B cell (primary cell): ENCODE measurements at places on chromosomes 7 and 10. TPM values are rescaled to one million over a fixed set of nuclear protein-coding genes. Genes with fewer than 3 reads are reported as not detected.

DNA sequence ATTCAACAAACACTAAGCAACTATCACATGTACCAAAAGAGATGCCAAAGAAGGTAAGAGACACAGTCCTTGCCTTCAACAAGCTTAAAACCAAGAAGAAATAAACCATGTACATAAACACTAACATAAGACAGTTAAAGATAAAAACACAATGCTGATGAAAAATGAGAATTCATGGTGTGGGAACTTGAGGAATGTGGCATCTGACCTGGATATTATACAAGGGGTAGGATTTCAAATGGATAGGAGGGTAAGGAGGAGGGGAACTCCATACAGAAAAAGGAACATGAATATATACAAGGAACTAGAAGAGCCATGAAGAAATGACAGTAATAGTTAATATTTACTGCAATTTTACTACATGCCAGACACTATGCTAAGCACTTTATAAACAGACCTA lies 11.0 kb downstream of the HIBADH start:
- no peak for DNase-seq

DNA sequence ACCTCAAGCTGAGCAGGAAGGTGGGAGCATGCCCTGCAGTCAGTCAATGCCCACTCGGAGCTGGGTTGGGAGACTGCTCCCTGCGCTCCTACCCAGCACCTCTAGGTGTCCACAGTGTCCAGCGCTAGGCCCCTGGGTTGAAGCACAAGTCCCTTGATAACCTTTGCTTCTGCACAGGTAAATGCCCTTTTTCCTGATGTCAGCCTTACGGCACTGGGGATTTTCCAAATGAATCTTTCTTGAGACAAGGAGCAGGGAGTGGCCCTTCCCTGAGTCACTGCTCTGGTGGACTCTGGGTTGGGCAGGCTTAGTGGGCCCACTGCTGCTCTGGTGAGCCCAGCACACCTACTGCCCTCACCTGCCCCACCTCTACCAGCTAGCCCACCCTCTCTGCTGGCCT lies 61.9 kb upstream of the OPN4 start:
- no peak for DNase-seq

GRCh38 chr10:66836057-66836456 lies 89.8 kb upstream of the LRRTM3 start:
- no peak for DNase-seq

DNA sequence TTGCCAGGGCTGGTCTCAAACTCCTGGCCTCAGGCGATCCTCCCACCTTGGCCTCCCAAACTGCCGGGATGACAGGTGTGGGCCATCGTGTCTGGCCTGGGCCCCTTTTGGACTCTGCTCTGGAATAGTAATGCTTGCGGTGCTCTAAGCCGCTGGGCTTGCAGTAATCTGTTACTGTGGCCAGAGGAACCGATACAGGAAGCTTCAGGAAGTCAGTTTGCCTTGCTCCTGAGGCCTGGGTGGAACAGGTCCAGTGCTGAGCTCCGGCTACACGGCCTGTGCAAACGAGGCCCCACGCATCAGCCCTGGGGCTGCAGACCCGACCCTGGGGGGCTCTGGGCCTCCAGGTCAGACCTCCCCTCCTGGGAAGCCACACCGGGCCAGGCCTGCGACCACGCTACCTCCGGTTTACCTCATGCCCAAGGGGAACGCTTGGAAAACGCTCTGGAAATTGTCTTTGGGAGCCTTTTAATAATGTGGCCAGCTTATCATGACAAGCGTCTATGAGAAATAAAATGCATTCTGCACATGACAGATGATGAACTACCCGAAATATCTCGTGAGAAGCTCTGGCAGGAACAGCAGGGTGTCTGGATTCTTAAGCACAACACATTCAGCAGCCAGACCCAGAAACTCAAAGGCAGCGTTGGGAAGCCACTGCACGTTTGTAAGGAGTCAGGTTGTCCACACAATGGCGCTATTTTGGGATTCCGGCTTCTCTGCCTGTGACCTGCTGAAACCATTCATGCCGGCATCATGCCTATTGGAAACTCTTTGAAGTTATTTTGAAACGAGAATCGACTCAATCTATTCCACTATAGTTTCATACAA lies 10.1 kb upstream of the ADAP1 start:
- DNase-seq, result no peak

NODAL gene
- not detected in 2 replicates for total RNA-seq

GRCh38 chr10:3783316-3783681 lies 1.7 kb downstream of the KLF6 start:
- DNase-seq, result peak; percentile 80

DNA sequence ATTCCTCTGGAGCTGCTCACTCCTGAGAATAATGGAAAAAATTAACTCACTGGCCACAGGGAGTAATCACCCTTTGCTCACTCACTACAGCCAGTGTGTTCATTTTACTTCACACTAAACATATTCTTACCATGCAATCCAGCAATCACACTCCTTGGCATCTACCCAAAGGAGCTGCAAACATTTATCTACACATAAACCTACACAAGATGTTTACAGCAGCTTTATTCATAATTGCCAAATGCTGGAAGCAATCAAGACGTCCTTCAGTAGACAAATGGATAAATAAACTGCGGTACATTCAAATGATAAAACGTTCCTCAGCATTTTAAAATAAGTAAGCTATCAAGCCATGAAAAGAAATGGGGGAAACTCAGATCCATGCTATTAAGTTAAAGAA lies 34.2 kb upstream of the POM121L12 start:
- no peak for DNase-seq

- peak; percentile 33 for DNase-seq
Measured at GRCh38 chr10:3668276-3668965, 116.6 kb downstream of the KLF6 start.

ZNF438 gene
- 3.7 and 3.9 TPM in 2 replicates for total RNA-seq

- no peak for DNase-seq
Measured at GRCh38 chr10:112744181-112745096, 205.6 kb upstream of the TCF7L2 start.

CXCL12 gene
- total RNA-seq, result not detected in 2 replicates

- DNase-seq, result peak; percentile 22
Measured at GRCh38 chr10:61899069-61899531, 2.4 kb upstream of the ARID5B start.

GRCh38 chr7:27182861-27183681 lies 2.0 kb downstream of the HOXA11 start:
- peak; percentile 40 for DNase-seq

GRCh38 chr10:87546210-87546609 lies 41.5 kb downstream of the MINPP1 start:
- no peak for DNase-seq

DNA sequence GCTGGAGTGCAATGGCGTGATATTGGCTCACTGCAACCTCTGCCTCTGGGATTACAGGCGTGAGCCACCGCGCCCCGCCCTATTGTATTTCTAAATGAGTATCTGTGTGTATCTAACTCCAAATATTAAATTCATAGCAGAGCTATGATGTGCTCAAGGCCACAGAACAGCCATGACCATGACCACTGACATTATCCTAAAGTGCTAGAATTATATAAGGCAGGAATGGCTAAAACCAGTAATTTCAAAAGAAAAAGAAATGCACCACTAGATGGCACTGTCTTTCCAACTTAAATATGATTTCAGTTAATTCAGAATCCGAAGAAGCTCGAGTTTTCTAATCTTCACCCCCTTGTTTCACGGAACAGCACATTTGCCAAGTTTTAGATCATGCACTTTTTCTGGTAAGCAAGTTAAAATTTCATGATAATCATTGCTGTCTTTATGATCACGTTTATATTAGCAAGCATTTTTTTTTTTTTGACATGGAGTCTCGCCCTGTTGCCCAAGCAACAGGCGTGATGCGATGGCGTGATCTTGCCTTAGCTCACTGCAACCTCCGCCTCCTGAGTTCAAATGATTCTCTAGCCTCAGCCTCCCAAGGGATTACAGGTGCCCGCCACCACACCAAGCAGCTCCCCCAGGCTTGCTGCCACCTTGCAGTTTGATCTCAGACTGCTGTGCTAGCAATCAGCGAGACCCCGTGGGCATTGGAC lies 65.3 kb downstream of the OR13A1 start:
- DNase-seq, result peak; percentile 82

GRCh38 chr10:33279276-33279675 lies 55.2 kb downstream of the NRP1 start:
- no peak for DNase-seq

GRCh38 chr7:20282959-20283358 lies 47.7 kb upstream of the ITGB8 start:
- no peak for DNase-seq

LIPM gene
- not detected in 2 replicates for total RNA-seq

DNA sequence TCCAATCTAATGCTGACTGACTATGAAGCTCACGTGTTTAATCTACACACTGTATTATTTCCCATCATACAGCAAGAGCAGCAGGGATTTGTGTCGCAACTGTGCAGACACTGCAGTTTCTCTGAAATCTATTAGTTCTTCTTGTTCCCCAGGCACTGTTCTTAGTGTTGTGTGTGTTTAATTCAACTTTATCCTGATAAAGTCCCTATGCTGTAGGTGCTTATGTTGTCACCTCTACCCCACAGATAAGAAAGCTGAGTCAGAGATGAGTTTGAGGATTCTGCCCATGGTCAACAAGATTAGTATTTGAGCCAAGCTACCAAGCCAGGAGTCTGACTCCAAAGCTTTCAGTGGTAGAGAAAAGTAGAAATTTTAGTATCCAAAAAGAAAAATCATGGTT lies 22.5 kb upstream of the EPHB6 start:
- DNase-seq, result no peak

GRCh38 chr10:125926247-125926646 lies 29.9 kb downstream of the FANK1 start:
- DNase-seq, result no peak

PNLIPRP3 gene
- not detected in 2 replicates for total RNA-seq

- no peak for DNase-seq
Measured at GRCh38 chr10:15262036-15262713, 93.7 kb upstream of the NMT2 start.

SFRP4 gene
- total RNA-seq, result not detected in 2 replicates

- DNase-seq, result no peak
Measured at GRCh38 chr10:60650378-60650800, 127.9 kb upstream of the CDK1 start.

DNA sequence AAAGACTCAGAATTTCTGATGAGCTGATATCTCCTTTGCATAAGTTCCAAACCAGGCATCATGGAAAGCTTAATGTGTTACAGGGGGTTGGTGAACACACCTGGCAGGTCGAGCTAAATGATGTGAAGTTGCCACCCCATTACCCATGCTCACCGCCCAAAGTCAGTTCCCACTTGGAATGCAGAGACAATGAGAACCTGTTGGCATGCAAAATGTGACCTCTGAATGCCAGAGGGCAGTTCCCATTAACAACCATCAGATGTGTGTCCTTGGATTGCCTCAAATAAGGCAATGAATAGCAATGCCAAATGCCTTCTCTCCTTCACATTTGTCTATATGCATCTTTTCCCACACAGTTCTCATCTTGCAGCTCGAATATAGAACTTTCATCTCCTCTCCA lies 190.7 kb downstream of the CDCA7L start:
- DNase-seq, result no peak

DNA sequence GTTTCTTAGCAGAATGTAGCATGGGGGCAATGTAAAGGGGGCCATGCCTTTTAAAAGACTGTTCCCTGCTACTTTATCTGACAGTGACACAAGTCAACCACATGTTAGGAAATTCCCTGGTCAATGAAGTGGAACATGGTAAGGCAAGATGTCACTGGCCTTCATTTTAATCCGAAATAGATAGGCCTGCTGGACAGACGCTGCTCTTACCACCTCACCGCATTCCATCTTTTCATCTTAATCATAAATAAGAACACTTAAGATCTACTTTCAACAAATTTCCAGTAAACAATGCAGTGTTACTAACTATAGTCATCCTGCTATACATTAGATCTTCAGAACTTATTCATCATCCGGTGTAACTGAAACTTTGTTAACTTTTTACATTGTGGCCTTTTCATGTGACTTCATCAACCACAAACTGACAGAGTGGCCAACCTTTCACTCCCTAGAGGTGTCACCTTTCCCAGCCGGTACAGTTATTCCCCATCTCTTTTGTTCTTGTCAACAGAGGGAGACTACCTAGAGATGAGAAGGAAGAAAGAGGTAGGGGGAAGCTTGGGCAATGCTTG lies 15.6 kb downstream of the ASB4 start:
- no peak for DNase-seq

FOXP2 gene
- not detected in 2 replicates for total RNA-seq

- DNase-seq, result no peak
Measured at GRCh38 chr7:46710927-46711326, 789.9 kb upstream of the IGFBP3 start.

DNA sequence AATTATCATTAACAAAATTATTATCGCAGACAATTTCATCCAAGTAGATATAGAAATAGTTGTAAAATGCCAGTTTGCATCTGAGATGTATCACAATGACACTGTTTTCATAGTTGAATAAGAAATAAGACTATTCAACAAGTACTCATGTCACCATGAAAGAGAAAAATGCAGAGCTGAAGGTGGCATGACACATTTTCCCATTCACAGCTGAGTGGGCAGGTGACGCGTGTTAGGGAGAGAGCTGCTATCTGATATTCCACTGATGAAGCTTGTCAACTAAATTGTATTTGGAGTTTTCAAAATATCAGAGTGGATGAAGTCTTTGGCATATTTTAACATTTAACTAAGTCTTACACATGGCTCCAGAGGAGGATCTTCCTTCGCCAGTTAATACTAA lies 70.3 kb upstream of the HDAC9 start:
- DNase-seq, result no peak

DNA sequence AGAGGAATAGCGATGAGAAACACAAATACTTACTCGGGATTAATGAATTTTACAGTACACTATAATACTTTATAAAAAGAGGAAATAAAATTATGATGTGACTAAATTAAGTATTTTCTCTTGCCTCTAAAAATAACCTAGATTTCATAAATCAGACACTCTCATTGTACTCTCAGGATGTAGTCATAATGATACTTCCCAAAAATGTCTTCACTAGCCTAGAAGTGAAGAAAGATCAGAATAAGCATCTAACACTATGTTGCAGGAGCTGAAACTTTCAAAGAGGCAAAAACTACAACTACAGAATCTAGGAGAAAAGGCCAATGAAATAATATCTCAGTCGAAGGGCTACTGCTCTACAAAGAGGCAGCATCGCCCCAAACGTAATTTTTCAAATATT lies 49.4 kb downstream of the DNAJC1 start:
- peak; percentile 4 for DNase-seq

- DNase-seq, result no peak
Measured at GRCh38 chr10:118853916-118854315, 99.1 kb upstream of the CACUL1 start.

DNA sequence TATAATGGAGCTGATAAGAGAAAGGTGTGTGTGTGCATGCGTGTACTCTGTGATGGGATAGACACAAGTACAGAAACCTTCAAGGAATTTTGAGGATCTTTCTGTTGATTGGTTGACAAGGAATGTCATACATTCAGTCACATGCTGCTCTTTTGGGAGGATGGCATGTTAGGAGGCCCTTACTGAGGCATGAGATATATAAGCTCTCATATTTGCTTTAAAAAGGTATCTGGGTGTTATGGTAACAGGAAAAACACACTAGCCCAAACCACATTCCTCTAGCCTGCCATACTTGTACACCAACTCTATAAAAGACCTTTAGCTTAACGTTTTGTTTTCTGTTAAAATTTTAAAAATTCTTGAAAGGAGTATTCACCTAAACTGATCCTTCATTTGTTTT lies 72.5 kb upstream of the EGFR start:
- DNase-seq, result no peak

- no peak for DNase-seq
Measured at GRCh38 chr7:1400371-1400770, 58.9 kb downstream of the MICALL2 start.
